Daoy (cell line): ENCODE measurements at places on chromosomes 6 and 20. TPM values are rescaled to one million over a fixed set of nuclear protein-coding genes. Genes with fewer than 3 reads are reported as not detected.
A peak's percentile ranks its signal among the peaks of the same experiment; 100 is the strongest.

The WFDC10B gene
- total RNA-seq = not detected in 2 replicates

The HNF4A gene
- total RNA-seq = not detected in 2 replicates

DNA sequence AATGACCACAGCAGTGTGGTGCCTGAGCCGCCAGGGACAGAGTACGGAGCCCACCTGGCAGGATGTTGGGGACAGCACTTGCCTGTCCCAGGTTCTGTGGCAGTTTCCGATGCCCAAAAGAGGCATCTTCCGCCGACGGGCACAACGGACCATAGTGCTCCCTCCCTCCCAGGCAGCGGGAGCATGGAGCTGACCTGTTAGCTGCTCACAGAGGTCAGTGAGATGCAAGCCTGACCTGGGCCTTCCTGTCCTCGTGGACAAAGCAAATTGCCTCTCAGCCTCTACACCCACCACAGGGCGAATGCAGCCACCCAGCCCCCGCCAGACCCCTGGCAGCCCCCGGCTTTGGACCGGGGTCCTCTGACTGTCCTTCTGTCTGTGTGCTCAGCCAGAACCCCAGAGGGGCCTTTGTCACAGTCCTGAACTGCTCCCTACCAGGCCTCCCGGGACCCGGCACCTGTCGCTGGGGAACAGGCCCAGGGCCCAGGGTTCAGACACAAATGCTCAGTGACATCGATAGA lies 16.2 kb upstream of the FRMD1 start:
- no peak for DNase-seq

DNA sequence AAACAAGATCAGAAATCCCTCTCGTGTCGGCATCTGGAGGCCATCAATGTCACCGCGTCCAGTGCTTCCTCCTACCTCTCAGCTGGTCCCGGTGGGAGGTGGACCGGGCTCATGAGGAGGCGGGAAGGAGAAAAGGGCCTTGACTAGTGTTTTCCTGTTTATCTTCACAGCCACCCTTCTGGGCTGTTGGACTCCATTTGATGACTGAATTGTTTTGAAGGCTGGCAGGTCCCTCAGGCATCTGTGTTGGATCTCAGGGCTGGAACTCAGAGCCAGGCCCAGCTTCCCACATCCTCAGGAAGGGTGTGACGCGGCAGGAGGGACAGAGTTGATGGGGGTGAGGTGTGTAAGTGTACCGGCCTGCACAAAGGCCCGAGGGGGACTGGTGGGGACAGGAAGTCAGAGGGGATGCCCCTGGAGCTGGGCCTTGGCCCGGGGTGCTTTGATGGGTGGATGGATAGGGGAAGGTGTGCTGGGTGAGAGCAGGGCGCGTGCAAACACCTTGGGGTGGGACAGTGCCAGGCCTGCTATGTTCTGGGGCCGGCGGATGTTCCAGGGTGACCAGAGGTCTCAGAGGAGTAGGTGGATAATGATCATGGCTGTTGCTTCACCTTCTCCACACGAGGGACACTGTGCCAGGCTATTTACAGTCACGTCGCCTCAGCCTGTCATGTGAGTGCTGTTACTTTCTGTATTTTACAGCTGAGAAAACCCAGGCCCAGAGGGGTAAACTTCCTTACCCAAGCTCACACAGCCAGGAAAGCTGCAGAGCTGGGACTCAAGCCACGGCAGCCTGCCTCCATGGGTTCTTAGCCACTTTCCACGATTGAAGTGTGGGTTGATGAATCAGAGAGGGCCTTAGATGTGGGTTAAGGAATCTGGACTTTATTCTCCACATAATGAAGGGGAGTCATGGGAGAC lies 17.9 kb upstream of the CHMP4B start:
- no peak for DNase-seq

DNA sequence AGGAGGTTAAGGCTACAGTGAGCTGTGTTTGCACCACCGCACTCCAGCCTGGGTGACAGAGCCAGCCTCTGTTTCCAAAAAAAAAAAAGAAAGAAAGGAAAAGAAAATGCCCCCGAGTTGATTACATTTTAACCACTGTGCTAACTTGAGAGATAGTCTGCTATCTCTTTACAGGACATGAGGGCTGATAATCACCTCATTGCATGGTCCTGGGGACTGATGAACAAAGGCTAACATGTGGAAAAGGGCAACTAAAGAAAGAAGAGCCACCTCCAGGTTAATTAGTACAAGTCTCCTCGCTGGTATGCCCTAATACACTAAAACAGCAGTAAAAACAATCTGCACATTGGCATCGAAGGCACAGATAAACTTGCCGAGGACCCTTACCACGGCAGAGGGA lies 4.2 kb upstream of the PLG start:
- DNase-seq = no peak

- DNase-seq = no peak
Measured at GRCh38 chr6:166686317-166686716, 59.3 kb upstream of the RPS6KA2 start.

DNA sequence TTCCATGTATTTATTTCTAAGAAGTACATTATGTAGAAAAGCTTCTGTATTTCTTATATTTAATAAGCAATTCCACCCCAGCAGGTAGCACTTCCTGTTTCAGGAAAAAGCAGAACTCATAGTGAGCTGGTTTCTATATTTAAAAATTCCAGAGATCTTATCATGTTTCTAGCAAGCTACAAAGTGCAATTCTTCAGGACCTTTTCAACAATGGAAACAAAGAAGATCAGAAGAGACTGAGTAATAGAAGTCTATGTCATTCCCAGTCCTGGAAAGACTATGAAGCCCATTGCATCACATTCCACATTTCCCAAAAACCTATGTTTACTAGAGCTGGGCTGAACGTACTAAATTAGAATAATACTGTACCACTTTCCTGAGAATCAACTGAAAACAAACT lies 302.6 kb upstream of the NRSN1 start:
- DNase-seq = no peak

DNA sequence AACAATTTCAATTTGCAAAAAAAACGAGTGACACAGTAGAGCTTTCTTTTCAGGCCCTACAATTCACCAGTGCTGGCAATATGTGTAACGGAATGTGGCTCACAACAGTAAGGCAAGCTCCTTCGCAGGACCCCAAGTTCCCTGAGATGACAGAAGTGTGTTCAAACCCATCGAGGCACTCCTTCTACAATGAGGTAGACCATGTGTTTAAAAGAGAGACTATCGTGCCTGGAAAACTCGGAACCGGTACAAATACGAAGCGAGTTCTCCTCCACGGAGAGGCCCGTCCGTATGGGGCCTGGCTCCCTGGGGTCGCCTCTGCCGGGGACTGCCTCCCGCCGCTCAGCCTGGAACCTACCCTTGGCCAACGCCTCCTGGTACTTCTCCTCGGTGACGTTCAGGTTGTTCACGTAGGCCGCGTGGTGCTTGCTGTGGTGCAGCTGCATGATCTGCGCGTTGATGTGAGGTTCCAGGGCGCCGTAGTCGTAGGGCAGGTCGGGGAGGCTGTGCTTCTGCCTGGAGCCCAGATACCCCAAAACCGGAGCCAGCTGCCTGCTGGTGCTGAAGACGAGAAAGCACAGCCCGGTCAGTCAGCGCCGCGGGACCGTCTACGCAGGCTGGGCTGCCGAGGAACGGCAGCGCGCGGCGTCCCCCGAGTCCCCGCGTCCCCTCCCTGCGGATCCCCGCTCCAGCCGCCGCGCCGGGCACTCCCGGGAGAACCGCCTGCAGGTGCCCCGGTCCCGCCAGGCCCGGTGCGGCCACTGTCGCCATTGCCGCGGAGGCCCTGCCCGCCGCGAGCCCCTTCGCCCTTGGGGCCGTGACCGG lies 526 bp downstream of the SOD2 start:
- DNase-seq = peak; percentile 67
